ENCODE measurements at places on chromosomes 5 and 9.

- no peak for DNase-seq
These were observed 273.5 kb upstream of the IRX2 start for GRCh38 chr5:3024976-3025375.

DNA sequence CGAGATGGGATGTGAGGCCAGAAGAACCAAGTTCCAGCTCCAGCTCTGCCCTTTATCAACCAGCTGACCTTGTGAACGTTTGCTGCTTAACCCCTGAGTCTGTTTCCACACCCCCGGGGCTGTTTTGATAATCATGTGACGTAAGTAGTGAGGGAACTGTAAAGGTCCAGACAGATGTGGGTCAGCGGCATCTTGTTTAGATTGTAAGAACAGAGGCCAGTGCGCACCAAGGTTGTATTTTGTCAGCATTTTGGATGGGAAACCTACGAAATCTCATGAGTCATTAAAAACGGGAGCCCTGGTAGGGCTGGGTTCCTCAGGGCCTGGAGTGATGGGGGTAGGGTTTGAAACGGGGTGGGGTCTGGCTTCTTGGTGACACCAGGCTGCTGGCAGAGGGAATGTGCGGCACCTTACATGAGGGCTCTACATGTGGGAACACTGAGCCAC is 13.8 kb upstream of the COL15A1 start:
- DNase-seq, result no peak

GRCh38 chr5:100775533-100775855 is 127.6 kb downstream of the ST8SIA4 start:
- DNase-seq, result no peak

DNA sequence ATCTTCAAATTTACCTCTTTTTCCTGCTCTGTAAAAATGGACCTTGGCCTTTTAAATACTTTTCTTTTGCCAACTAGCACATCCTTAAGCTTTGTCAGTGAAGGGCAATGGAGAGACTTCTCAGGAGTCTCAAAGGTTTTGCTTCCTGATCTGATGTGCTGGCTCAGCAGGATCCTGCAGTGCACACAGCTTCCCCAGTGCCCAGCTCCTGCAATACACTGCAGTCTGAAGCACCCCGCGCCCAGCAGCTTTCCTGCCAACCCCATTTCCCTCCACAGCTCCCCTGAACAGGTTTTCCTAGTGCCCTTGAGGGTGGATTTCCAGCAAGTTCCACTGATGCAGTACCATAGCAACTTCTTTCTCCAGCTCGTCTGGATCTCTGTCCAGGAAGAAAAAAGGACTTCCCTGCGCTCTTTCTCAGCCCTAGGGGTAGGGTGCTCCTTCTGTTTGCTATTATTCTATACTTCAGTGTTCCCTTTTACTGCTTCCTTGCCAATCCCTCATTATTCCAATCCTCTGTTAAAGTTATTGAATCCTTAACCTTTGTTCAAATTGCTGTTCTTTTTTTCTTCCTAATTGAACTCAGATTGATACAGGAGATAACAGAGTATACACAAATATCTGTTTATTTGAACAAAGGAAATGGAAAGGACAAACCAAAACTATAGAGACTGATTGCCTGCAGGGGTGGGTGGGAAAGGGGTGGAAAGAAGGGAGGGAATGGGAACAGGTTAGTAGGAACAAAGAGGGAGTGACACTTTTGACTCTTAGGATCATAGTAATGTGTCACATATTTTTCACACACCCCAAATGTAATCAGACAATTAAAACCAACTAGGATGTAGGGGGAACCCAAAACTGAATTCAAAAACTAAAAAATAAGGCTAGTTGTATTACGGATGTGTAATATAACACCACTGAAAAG is 8.5 kb downstream of the SNAPC3 start:
- DNase-seq, result peak; percentile 6

- no peak for DNase-seq
These were observed 90.6 kb downstream of the FBXO4 start for GRCh38 chr5:42015681-42016080.

DNA sequence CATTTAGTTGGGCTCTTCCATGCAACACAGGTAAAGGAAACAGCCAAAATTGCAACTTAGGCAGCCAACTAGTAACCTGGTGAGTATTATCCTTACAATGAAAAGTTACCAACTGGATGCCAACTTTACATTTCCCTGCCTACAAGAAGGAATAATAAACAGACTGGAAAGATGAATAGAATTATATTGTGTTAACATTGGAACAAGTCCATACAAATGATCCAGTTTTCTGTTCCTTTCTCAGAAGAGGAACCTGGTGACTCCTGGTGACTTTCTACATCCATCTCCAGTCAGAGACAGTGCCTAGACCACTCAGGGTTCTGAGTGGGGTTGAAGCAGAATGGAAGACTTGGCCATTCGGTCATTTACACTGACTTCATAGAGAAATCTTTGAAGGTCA is 20.6 kb downstream of the MARCHF3 start:
- DNase-seq, result no peak

DNA sequence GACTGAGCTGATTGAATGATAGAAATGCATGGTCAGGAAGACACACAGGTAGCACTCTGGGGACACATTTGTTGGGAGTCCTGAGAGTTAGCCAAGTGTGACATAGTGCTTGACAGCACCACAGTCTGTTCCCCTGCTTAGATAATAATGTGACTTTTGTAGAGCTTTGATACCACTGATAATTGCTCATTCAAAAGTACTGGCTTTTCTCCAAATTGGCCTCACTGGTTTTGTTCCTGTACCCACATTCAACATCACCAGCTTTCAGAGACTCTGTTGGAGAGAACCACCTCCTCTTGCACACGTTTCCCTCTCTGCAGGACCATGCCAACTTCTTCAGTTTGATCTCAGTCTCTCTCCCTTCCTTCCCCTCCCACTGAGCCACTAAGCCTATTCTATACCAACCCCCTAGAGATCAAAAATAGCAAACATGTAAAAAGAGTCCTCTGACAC is 52.5 kb upstream of the IL7R start:
- DNase-seq, result no peak

DNA sequence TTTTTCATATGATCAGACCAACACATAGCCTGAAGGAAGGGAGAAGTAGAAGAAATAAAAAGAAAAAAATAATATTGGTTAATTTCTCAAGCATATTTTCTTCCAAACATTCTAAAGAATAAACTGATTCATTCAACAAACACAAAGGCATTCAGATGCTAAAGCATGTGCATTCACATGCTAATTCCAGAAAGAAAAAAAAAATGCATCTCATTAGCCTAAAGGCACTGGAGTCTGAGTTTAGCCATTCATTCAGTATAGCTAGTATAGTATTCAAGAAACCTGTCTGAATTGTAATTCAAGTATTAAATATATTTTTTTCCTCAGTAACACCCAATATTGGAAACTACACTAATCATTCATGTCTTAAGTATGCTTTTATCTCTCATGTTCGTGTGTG is 61.0 kb upstream of the FER start:
- DNase-seq, result no peak

- no peak for DNase-seq
These were observed 232.5 kb downstream of the PARP8 start for GRCh38 chr5:50898966-50899365.

DNA sequence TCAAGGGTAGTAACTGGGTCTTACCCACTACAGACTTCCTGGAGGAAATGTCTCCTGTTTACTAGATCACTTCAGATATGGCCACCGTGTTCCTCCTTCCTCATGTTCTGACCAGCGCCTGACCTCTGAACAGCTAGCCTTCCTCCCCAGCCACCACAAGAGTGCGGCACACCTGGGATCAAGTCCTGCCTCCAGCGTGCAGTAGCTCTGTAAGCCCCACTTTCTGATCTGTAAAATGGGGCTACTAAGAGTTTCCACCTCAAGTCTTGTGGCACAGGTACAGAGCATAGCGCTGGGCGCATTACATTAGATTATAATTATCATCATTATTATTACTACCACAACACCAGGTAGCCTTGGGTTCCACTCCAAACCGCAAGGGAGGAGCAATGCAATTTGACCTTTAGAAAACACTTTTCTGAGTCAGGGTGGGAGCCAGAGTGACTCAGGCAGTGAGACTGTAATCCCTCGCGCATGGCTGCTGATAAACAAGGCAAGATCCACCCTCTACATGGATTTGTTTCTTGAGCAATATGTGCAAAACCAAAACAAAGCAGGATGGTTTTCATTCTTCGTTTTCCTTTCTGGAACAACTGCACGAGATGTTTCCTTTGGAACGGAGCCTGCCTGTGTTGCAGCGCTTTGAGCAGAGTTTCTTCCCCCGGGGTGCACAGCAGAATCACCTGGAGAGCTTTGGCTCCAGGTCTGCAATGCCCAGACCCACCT is 65.0 kb upstream of the ANGPTL2 start:
- DNase-seq, result no peak

DNA sequence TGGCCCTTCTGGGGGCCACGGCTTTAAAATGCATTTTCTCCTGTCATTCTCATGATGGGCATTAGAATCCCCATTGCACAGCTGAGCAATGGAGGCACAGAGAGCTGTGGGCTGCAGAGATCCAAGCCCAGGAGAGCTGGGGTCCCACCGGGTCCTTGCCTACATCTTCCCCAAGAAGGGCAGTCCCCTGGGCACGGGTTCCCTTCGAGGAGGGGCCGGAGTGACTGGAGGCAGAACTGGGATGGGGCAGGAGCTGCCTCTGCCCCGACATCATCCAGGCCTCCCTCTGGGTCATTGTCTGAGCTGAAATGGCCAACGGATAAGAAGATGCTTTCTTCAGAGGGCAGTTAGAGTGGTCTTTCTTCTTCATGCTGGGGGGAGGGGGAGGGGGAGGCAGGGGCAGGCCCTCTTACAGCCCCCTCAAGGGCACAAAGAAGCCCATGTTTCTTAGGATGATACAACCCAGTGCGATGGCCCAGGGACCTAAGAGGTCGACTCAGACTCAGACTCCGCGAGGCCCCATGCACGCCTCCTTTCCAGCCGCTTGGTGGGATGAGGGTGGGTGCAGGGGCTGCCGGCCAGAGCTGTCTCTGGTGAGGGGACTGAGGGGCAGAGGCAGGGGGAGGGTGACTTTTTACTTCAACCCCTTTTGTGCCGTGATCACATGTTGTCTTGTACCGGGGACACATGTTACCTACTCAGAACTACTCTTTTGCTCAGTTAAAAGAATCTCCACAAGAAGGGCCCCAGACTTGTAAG is 112.4 kb upstream of the IRX2 start:
- DNase-seq, result no peak

DNA sequence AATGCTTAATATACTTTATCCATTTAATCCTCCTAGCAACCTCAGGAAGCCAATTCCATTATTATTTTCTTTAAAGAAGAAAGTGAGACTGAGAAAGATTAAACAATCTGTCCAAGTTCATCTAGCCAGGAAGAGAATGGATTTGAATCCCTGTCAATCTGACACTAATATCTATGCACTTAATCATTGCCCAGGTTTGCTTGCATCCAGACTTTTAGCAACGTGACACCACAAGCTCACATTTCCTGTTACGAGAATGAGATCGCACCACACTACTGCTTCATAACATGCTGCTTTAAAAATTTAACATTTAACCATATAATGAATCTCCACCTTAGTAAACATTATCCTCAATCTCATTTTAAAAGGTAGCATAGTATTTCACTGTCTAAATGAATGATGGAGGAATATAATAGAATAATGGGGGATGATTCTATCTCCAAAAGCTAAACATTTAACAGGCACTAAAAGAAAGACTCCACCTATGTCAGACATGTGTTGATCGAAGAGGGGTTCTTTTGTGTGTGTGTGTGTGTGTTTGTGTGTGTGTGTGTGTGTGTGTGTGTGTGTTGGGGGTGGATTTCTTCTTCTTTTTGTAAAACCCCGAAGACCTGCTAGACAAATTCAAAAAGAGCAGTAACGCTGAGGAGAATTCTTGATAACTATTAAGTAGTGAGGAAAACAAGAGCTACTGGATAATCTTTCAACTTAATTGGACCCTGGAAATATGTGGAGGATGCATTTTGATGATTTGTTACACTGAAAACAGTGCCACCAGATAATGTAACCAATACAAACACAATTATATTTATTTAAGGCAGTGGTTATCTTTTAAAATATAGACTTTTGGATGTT is 138.7 kb upstream of the NR3C1 start:
- no peak for DNase-seq

DNA sequence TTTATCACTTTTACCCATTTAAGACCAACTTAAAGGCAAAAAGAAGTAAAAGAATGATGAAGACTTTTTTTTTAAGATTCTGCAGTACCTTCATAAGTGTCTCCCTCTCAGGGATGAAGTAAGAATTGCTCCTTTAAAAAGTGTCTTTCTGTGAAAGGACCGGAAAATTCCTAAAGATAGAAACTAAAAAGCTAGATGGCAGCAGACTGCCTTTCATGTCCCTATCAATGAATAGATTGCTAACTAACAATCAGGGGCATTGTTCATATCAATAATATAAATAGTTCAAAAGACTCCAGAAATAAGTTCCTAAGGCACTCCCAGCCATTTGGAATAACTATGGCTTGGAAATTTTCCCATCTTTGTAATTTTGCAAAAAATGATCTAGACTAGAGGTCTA is 558.0 kb downstream of the PDE4D start:
- no peak for DNase-seq

- no peak for DNase-seq
These were observed 64.1 kb downstream of the ZFAND5 start for GRCh38 chr9:72300873-72301272.

DNA sequence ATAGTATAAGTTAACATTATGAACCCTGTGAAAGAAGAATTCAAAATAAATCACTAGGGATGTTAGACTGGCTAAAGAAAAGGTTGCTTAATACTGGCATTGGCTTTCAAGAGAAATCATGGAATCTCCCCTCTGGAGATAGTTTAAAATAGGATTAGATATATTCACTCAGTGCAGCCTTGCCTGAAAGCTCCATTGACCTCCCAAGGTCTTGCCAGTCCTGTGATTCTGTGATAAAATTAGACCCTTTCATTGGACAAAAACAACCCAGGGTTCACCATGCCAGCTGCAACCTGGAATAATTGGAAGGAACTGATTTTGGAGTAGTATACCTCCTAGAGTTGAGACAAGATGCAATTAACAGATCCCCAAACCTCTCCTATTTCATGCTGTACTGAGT is 588.1 kb upstream of the MEF2C start:
- DNase-seq, result no peak

- DNase-seq, result no peak
These were observed 78.2 kb downstream of the DOCK8 start for GRCh38 chr9:292915-293314.

DNA sequence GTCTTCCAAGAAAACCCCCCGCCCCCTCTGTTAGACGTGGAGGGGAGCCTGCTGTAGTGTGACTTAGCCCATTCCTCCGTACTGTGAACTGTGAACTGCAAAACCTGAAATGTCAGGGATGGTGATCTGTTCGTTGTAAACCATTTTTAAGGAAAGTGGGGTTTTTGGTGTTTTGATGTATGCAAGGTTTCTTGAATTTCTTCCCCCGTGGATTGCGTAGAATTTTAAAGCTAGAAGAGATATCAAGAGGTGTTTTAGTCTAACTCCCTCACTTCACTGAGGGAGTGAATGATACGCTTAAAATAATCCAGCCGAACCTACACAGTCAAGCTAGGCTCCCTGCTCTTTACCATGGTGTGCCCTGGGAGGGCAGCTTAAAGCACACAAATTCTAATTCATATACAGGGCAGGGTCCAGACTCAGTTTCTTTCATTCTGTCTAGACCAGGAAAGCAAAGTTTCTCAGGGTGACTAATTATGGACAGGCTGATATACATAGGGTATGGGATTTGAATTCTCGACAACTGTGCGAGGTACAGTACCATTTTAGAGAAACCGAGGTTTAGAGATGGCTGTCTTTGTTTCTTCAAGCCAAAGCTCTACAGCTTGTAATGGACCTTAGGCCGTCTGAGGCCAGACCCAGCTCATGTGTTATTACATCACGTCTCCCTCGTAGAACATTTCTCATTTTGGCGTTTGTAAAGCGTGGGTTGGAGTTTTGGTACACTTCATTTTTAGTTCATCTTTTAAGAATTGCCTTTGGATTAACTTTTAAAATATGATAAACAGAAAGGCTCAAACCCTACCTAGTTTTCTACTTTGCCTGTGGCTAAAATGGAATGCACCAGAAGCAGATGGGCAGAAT is 2.7 kb downstream of the PTGER4 start:
- DNase-seq, result no peak
